Fibroblast of the conjunctiva (primary cell): ENCODE measurements at places on chromosomes 5 and 9.

DNA sequence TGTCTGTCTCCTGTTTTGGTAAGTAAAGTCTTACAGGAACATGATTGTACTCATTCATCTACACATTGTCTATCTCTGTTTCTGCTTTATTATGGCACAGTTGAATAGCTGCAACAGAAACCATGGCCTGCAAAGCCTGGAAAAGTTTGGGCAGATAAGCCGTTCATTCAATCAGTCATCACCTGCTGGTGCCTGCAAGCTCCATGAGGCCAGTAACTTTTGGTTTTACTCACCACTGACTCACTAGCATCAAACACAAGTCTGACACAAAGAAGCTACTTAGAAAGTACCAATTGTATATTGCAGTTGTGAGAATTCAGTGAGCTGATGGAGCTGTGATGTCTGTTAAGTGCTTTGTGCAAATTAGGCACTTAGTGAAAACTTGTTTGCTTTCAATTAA lies 373.6 kb upstream of the SGCD start:
- DNase-seq: no peak

- no peak for DNase-seq
Observed at GRCh38 chr5:179497636-179498340, 52.6 kb upstream of the RUFY1 start.

GRCh38 chr9:72006501-72006900 lies 53.9 kb downstream of the C9orf57 start:
- DNase-seq: no peak

DNA sequence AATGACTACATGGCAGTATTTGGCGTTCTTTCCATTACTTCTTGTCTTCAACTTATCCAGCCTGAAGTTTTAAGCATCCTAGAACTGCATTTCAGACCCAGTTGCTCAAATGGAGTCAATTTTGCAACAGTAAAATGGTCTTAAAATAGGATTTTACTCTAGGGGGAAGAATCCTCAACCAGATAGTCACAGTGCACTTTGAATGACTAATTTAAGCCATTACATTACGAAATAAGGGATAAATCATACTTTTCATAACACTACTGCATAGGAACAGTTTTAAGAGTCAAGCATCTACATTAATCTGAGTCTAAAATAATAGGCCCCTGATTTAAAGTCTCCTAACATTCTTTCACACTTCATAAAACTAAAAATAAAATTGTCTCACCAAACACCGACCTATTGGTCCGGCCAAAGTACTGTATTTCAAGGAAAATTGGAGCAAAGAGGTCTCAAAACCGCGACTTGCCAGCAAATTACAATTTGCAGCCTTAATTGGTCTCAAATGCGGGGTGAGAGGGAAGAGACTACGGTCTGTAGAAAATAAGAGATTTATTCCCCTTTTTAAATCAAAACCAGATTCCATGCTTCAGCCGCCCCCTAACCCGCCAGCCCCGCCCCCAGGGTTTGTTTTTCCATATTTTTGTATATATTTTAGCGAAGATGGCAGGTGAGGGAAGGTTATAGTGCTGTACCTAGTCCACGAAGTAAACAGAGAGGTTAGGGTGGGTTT lies 1.2 kb upstream of the SMARCA2 start:
- DNase-seq: no peak

- no peak for DNase-seq
Observed at GRCh38 chr9:74942801-74943200, 9.9 kb downstream of the C9orf40 start.
